ENCODE measurements at places on chromosomes 16 and 17.

- no peak for DNase-seq
Observed at GRCh38 chr17:76078860-76079534, at the start of gene ZACN. Gene ZACN, plus strand, starts transcription at chr17:76079182. Its CDS starts 83 bp downstream, at chr17:76079265.

DNA sequence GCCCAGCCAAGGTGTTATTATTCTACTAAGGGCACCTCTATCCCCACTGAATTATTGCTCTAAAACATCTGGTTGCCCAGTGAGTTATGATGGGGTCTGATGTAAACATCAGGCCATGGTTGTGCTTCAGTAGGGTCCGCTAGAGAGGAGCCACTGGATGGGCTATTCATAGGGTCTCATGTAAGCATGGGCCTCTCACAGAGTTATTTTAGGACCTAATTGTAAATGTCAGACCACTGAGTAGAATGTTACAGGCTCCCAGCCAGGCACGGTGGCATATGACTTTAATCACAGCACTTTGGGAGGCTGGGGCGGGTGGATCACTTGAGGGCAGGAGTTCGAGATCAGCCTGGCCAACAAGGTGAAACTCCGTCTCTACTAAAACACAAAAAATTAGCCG is 5.3 kb downstream of the RAPGEFL1 start:
- DNase-seq, result no peak

GRCh38 chr17:47735536-47736011 is 2.5 kb downstream of the TBX21 start:
- peak; percentile 65 for DNase-seq

DNA sequence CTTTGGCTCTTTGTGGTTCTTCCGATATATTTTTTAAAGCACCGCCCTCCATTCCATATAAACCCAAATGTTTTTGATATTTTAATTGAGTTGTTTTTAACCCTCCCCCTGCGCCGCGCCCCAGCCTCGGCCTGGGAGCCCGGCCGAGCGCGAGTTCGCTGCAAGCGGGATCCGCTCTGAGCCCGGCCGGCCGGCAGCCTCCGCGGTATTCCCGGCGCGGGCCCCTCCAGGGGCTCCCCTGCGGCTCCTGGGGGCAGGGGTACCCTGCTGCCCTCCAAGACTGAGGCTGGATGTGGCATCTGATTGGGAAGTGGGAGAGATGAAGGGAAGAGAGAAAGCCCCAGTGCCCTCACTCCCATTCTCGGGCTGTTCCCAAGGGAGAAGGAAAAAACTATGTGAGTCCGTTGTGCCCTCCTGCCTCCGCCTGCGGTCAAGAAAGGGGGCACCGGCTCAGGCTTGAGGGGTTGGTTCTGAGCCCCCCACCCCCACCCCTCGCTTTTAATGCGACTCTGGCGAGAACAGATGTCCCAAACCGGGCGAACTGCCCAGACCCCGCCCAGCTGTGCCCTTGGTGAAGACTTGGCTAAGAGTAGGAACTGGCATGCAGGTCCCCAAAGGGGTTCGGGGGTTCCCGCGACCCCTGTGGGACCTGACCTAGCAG is 8.6 kb downstream of the NEUROD2 start:
- DNase-seq, result no peak

- DNase-seq, result peak; percentile 74
Observed at GRCh38 chr17:44203731-44204440, 4.2 kb upstream of the ATXN7L3 start.

GRCh38 chr16:85441189-85441889 is 171.8 kb upstream of the GSE1 start:
- no peak for DNase-seq

DNA sequence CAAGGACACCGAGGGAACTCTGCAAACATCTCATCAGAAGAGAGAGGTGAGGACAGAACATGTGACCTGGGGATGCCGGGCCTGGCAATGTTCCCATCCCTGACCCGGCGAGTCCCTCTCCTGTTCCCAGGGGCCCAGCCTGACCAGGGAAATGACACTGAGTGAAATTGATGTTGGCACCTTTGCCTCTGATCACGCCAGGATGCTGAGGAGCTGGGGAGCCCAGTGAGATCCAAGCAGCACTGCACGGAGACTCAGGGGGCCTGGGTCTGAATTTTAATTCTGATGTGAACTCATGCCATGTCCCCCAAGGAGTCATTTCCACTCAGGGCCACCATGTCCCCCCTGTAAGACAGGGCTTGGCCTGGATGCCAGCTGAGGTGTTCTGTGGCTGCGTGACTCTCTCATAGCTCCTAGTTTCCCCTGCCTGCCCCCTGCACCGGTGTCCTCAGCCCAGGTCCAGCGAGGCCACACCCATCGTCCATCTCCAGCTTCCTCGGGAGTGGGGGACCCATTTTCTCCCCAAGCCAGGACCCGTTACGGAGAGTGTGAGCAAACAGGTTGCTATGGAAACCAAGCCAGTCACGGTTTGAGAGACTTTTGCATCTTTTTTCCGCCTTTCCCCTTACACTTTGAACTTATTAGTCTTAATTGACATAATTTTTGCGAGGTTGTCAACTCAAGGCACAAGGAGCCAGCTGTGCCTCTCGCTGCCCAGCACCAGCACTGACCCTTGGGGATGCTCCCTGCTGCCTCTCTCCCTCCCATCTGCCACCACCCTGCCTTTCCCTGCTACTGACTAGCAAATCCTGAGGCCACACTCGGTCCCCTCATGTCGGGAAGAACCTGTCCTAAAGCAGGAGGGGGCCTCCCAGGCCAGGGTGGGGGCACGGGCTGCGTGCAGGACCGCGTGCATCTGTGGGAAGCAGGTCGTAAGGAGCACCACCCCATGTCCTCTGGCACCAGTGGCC is 150.0 kb downstream of the SDK2 start:
- DNase-seq, result no peak

- DNase-seq, result no peak
Observed at GRCh38 chr17:17590141-17590751, 1.3 kb downstream of the PEMT start.

DNA sequence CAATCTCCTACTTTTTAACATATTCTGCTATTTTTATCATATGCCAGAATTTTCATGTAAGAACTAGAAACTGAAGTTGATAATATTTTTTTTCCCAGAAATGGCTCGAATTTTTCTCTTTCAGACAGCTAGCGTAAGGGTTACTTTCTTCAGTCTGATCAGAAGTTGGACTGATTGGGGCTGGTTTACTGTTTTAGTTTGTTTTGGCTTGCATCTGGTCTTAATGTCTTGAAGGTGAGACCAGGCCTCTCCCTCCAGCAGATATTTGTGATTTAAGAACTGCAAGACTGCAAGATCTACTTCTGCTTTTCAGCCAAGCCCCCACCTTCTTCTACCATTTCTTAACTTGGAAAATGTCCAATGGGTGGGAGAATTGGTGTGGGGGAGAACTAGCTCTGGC is 266.4 kb downstream of the HAPSTR1 start:
- DNase-seq, result no peak

DNA sequence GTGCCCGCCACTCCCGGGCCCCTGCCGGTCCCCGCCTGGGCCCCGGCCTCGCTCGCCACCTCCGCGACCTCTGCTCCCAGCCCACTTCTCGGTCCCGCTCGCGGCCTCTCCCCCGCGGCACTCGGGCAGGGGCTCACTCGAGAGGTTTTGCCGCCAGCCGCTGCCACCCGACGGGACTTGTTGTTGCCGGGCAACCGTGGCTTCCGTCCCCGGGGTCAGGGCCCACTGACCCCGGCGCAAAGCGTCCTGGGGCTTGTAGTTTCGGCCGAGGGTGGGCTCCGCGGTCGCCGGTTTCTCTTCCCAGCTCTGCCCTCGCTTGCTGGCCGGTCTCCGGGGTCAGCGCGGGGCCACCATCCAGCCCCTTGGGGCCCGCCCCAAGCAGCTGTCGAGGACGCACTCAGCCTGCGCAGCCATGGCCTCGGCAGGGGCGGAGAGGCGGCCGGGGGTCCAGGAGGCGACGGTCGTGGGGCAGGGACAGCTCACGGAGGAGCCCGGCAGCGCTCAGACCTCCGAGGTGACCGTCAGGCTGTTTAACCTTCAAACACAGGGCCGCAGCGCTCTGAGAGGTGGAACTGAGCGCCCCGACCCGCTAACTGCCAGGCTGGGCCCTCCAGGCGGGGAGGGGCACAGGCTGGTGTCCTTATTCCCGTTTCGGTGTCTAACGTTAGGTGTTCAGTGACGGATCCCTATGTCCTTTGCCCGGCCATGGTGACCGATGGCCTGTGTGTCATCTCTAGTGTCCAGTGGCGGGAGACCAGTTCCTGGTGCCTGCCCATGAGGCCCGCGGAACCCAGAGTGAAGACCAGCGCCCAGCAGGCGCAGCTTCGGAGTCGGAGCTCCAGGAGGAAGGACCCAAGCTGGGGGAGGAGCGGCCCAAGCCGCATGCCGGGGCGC is at the start of the genes C16orf86 and ENKD1:
Gene C16orf86 (plus strand): TSS at position 256 of the 894 bp plus-strand sequence. CDS start 157 bp downstream, at position 413.
Gene ENKD1 (minus strand): TSS at position 192 of the 894 bp plus-strand sequence. CDS start 308 bp downstream, outside the sequence.
- DNase-seq, result peak; percentile 93

GRCh38 chr16:82203198-82203597 is 33.2 kb upstream of the MPHOSPH6 start:
- no peak for DNase-seq

DNA sequence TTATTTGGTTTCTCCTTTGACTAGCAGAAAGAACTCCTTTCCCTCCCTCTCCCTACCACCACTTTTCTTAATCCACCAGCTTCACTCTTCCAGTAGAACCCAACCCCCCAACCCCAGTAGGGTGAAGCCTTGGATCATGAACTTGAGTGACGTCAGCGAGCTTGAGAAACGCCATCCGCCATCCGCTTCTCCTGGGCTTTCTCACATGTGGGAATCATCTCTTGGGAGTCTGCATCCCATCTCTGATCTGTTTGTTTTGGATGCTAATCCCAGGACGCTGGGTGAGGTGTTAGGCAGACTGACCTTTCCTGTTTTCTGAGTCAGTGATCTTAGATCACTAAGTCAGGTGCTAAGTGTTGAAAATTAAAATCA is 16.0 kb upstream of the SOX9 start:
- DNase-seq, result no peak

GRCh38 chr17:38874505-38875400 is 4.9 kb downstream of the LASP1 start:
- no peak for DNase-seq

GRCh38 chr17:35368081-35368830 is 5.2 kb downstream of the SLFN11 start:
- no peak for DNase-seq

DNA sequence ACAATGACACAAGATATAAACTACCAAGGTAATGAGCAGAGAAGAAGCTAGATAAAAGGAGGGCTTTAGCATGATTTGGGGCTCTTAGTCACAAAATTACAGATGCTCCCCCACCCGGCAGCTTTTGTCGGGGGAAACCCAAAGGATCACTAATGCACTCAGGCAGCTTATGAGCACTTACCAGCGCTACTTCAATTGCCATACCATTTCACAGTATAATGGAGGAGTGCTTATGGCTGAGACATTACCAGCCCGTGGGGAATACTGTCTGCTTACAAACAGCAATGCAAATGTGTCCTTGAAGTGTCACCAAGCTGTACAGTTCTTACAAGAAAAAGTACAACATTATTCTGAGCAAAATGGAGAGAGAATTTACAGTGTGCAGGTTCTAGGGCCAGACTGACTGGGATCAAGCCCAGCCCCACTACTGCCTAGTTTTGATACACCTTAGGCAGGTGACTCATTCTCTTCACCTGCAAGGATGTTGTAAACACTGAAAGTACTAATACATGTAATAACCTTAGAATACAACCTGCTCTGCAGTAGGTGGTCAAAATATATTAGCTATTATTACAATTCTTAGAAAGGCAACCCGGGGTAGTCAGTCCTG is 16.3 kb downstream of the ANKFY1 start:
- DNase-seq, result no peak

GRCh38 chr16:17633181-17633951 is 162.6 kb upstream of the XYLT1 start:
- DNase-seq, result no peak

GRCh38 chr17:45852535-45853297 is 8.0 kb downstream of the SPPL2C start:
- peak; percentile 84 for DNase-seq

DNA sequence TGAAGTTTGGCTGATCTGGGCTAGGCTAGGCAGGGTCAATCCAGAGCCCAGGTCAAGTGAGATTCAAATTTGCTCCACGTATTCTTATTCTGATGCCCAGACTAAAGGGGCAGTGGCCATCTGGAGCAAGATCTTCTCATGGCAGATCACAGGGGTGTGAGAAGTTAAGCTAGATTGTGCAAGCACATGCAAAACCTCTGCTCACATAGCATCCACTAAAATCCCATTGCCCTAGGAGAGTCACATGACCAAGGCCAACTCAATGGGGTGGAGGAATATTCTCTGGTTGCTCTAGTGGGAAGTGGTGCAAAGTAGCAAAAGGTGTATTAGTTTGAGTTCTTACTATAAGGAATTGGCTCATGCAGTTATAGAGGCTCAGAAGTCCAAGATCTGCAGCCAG is 318.4 kb upstream of the ASIC2 start:
- no peak for DNase-seq

DNA sequence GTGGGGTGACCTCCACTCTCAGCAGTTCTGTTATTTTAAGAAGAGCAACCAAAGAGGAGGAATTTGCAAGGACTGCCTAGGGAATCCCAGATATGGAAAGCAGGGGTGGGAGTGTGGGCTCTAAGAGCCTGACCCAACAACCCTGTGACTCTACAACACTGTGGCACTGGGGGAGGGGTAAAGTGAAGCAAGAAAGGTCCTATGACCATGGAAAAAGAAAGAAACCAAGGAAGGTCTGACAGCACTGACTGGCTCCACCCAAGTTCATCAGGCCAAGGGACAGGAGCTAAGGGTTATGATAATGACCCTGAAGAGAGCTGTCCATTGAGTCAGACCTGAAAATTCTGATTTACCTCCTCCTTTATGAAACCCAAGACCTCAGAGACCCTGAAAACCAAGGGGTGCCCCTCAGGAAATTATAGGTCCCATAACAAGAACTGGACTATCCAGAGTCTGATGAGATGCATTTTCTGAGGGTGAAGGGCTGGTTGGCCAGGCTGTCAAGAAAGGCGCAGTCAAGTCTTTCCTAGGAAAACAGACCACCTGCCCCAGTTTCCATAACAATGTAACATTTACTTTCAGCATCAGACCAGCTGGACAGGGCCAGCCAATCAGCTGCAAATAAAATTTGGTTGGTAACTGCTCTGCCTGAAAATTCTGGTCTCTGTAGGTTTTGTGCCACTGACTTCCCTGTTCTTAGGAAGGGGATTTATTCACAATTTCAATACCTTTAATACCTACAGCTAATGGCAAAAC is 53.8 kb upstream of the MTMR4 start:
- no peak for DNase-seq

GRCh38 chr17:83086907-83087787 is 7.7 kb downstream of the METRNL start:
- no peak for DNase-seq

DNA sequence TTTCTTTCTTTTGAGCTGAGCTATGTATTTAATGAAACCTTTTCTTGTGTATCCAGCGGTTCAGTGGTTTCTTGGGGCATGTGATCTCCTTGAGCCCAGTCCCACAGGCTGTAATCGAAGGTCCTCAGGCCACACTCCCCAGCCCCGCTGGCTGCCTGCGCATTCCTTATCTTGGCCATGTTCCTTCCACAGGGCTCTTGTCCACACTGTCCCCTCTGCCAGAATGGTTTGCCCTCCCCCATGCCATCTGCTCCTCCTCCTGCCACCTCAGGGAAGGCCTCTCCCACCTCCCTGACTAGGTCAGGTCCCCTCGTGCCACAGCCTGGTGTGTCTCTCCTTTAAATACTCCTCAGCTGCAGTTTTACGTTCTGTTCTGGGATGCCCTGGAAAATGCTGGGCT is 12.1 kb upstream of the NLRC5 start:
- no peak for DNase-seq

- DNase-seq, result no peak
Observed at GRCh38 chr17:66837885-66838665, 3.2 kb downstream of the CACNG5 start.
